ENCODE measurements at places on chromosomes 5 and 9.

GRCh38 chr9:95425910-95426551, 90.7 kb downstream of the PTCH1 start:
- peak; percentile 63 for DNase-seq

- DNase-seq, result no peak
These were observed 95.5 kb upstream of the ERBIN start for GRCh38 chr5:65830856-65831255.

GRCh38 chr5:94288937-94289336, 329.5 kb downstream of the KIAA0825 start:
- no peak for DNase-seq

GRCh38 chr5:35862126-35862525, 5.4 kb downstream of the IL7R start:
- no peak for DNase-seq

- DNase-seq, result no peak
These were observed 2122.2 kb downstream of the MAT2B start for GRCh38 chr5:165627548-165628170.

DNA sequence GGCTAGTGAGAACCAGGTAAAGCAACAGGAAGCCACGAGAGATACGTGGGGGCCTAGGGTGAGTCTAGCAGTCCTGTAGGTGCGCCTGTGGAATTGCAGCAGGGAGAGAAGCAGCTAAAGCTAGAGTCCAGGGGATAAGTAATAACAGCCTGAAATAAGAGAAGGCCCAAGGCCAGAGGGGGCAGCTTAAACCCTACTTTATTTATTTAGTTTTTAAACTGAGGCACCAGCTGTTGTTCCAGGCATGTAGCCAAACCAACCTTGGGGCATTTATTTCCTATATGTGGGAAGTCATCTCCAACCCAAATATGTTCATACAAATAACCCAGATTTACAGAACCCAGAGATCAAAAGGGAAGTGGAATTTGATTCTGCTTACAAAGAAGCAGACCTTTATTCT, 93.5 kb downstream of the GLDC start:
- peak; percentile 12 for DNase-seq

DNA sequence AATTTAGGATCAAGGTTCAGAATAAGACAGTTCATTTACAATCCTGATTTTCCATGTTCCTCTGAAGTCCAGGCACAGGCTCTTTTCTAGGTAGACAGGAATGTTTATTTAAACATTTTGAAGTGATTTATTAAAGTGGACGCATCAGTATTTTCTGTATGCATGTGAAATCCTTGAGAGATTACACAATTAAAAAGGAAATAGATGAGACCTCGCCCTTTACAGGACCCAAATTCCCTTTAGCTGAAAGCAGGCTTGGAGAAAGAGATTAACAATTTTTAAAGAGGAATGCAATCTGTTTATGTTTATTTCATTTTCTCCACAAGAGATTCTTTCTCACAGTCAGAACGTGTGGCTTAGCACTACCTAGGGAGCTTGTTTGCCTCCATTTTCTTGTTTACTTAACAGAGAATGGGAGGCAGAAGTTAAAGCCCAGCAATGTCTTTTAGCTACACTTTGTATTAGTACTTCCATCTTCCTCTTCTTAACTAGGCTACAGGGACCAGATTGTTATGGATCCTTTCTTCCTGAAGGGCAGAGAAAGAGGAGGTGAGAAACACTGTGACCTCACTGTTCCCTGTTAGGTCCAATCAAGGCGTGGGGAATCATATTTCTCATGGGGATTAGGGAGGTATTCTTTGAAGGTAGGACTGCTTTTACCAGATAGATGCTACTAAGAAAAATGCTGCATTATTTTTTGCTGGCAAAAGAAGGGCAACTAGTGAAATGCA, 416.0 kb downstream of the SH3GL2 start:
- DNase-seq, result no peak

GRCh38 chr5:117736698-117737097, 1162.1 kb upstream of the SEMA6A start:
- no peak for DNase-seq

- peak; percentile 2 for DNase-seq
These were observed 5.8 kb upstream of the IFNA1 start for GRCh38 chr9:21434202-21435014.

DNA sequence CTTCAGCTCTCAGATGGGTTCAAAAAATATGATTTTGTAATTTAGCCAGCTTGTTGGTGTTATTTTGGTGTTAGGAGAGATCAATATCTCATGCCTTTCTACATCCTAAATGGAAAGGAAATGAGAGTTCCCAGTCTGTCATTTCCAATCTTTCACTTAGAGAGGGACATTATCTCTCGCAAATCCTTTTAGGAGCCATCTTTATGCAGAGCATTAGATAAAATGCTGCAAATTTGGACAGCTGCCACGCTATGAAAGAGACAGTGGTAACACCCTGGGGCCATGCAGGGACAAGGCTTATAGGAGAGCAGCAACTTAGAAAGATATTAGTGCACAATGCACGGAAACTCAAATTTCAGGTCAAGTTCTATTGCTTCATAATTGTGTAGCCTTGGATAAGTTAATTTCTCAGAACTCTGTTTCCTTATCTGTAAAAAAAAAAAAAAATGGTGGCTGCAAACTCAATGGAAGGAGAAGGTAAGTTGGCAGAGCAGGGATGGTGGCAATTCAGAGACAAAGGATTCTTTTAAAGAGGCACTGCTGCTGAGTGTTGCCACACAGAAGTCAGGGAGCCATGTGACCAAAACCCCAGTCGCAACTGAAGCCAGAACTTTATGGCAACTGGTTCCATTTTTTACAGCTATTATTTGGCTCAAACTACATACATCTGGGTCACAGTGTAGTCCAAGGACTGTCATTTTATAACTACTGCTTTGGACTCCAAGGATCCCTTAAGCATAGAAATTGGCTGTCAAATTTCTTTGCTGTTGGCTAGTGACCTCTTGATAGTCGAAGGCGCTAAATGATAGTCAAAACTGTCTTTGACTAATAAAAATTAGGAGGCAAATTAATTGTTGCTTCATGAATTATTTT, 210.2 kb downstream of the FRMD3 start:
- no peak for DNase-seq

- no peak for DNase-seq
These were observed 88.7 kb upstream of the ACOT12 start for GRCh38 chr5:81482595-81482994.

- no peak for DNase-seq
These were observed 100.1 kb upstream of the DHFR start for GRCh38 chr5:80754900-80755299.

GRCh38 chr9:101201630-101202029, 173.1 kb downstream of the PLPPR1 start:
- DNase-seq, result no peak

- DNase-seq, result no peak
These were observed 6.3 kb upstream of the CLPTM1L start for GRCh38 chr5:1351156-1351555.

DNA sequence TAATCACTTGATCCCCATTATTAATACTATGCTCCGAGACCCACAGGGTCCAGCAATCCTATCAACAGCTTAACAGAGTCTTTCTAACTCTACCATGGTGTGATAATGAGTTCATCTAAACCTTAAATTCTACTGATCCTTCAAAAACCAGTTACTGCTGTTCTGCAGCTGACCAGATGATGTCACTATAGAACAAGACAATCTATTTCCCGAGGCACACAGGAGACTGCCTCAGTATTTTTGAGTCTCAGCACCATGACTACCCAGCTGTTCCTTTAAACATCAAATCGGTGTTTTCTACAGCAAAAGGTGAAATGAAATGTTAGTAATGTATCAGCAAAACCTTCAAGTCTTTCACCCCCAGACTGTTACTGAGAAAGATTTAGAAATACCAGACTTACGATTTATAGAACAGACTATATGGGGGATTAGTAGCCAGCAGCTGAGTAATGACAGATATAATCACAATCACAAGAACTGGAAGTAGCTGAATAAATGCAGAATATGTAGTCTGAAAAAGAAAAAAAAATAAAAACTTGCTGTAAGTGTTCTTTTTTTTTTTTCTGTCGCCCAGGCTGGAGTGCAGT, 16.9 kb downstream of the DNAJC18 start:
- DNase-seq, result peak; percentile 54

- no peak for DNase-seq
These were observed 228.5 kb downstream of the ESM1 start for GRCh38 chr5:54756796-54757402.

DNA sequence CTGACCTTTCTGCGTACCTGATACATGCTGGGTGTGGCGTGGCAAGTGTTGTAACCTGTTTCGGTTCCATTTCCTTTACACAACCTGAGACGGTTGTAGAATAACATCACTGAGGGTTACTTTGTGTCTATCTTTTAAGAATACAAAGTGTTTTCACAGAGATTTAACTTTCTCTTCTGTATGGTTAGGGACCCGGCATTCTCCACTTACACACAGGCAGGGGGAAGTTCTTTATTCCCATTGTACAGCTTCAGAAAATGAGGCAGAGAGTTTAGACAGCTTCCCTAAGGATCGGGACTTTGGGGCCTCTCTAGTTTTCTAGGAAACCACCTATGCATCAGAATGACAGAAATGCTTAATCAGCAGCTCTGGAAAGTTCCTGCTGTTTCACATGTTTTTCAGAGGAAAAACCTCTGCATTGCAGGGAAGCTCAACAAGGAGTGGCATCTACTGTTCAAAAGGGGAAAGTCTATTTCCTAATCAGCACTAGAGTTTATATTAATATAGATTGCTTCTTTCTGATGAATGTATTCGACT, 41.3 kb downstream of the CAST start:
- DNase-seq, result no peak

- DNase-seq, result peak; percentile 35
These were observed 77.7 kb upstream of the SELENOP start for GRCh38 chr5:42889311-42889933.

DNA sequence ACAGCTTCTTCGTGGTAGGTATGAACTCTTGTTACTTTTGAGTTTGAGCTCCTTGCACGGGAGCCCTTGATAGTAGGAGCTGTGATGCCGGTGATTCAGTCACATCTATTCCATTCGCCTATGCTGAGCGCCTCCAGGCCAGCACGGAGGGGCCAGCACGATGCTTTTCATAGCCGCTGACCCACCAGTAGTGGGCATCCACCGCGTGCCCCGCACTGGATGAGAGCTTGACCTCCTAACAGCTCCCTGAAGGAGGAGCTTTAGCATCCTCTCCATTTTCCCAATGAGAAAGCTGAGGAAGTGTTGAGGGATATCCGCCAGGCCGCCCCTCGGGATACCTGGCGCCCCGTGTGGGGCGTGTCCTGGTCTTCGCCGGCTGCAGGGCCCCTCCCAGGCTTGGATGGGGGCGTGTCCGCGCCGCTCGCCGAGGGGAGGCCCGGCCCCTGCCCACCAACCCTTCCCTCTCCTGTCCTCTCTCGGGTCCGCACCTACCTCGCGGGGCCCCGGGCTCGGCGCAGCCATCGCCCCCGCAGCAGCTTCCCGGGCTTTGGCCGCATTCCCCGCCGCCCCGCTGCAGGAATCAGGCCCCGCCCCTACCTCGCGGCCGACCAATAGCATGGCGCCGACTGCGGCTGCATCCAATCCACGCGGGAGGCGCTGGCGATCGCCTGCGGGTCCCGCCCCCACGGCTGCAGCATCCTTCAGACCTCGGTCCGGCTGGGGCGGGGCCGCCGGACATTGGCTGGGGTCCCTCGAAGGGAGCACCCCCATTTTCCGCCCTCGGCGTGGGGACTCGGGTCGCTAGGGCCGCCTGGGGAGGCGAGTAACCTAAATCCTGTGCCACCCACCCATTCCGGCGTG, at the start of gene PIP5KL1:
Gene PIP5KL1 (minus strand): TSS at position 547 of the 861 bp plus-strand sequence. CDS start 25 bp downstream, at position 522.
- peak; percentile 76 for DNase-seq

DNA sequence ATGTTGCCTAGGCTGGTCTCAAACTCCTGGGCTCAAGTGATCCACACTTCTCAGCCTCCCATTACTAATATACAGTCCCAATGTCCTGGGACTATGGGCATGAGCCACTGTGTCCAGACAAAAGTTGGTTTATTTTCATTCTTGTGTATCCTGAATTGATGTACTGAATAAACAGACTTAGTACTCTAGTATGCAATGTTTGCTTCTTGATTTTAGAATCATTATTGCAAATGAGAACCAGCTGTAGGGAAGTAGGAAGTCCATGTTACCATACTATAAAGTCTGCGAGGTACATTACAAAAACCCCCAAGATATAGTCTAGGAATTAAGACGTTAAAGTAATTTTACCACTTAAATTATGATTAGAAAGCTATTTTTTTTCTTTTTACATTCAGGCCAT, 334.6 kb upstream of the KLF9 start:
- no peak for DNase-seq

GRCh38 chr5:31641059-31641458, 2.1 kb downstream of the PDZD2 start:
- DNase-seq, result no peak

- no peak for DNase-seq
These were observed 478.4 kb upstream of the DAP start for GRCh38 chr5:11239261-11240015.

GRCh38 chr9:99004717-99005460, 61.2 kb downstream of the COL15A1 start:
- no peak for DNase-seq

GRCh38 chr5:109688630-109688969, 1.1 kb upstream of the MAN2A1 start:
- peak; percentile 70 for DNase-seq

DNA sequence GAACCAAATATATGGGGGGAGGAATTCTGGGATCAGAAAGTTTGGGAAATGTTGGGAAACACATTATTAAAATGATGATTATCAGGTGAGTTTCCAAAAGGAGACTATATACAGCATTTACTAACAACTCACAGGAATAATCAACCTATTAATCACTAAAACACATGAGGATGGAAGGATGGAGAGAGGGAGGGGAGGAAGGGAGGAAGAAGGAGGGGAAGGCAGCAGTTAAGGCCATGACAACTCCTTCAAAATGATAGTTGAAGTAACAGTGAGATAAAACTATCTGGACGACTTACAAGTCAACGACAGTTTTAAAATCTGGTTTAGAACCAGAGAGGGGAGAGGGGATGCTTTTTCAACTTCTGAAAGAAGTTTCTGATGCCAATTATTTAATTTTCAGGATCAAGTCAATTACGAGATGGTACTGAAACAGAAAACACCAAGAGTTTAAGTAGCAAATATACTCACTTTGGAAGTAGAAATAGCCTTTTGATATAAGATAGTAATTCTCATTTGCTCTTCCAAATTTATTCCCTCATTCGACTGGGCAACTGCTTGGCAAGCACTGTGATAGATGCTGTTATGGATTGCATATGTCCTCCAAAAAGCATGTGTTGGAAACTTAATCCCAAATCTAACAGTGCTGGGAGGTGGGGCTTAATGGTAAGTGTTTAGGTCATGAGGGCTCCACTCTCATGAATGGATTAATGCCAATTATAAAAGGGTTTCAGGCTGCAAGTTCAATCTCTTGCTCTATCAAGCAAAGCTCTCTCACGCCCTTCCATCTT, 30.4 kb downstream of the FBXW11 start:
- no peak for DNase-seq

- DNase-seq, result no peak
These were observed 21.3 kb downstream of the TRIO start for GRCh38 chr5:14164164-14165163.

GRCh38 chr5:110351430-110351829, 375.0 kb downstream of the TMEM232 start:
- DNase-seq, result no peak

GRCh38 chr5:53956632-53957031, 353.7 kb downstream of the ARL15 start:
- DNase-seq, result no peak

- no peak for DNase-seq
These were observed 88.9 kb upstream of the PTPN3 start for GRCh38 chr9:109586993-109587392.

Measured in NCI-H510A treated with DMSO at 0.1 percent for 48 hours (cell line).